ENCODE measurements at places on chromosomes 13 and 19.

DNA sequence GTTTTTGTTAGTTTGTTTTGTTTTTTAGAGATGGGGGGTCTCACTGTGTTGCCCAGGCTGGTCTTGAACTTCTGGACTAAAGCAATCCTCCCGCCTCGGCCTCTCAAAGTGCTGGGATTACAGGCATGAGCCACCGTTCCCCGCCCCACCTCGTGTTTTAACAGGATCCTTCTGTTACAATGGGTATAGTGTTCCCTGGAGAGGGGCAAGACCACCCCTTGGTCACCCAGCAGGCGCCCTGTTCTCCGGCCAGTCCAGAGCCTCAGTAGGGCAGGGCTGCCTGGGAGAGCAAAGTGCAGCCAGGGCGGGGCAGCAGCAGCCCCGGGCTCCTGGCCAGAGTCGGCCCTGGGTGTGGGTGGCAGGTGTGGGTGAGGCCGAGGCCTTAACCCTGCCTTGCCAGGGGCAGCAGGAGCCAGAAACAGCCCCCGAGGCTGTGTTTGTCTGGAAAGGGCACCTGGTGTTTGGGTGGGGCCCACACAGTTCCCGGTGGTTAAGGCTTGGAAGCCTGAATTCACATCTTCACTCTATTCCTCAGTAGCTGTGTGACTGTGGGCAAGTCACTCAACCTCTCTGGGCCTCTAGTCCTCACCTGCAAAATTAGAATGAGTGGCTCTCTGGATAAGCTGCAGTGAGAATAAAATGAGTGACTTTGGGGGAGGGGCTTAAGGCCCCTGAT is 7.2 kb downstream of the VASP start:
- DNase-seq = no peak

- DNase-seq = no peak
Measured at GRCh38 chr13:32212421-32212820, 102.7 kb downstream of the ZAR1L start.

DNA sequence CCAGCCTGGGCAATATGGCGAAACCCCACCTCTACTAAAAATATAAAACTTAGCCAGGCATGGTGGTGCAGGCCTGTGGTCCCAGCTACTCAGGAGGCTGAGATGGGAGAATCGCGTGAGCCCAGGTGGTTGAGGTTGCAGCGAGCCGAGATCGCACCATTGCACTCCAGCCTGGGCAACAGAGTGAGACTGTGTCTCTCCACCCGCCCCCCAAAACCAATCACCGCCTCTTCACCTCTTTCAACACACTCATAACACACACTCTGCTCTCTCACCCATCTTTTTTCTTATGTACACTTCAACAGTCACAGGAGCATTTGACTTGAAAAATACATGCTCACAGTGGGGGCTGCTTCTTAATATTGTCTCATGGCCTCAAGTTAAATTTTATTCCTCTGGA is 76.8 kb downstream of the ESD start:
- no peak for DNase-seq

- no peak for DNase-seq
Measured at GRCh38 chr13:104043184-104043583, 977.0 kb upstream of the SLC10A2 start.
